Activated CD4-positive, alpha-beta T cell treated with anti-CD3 and anti-CD28 coated beads, Interleukin-2, amount 50 U/mL, for 24 hours (primary cell): ENCODE measurements at places on chromosomes 11 and 22.

DNA sequence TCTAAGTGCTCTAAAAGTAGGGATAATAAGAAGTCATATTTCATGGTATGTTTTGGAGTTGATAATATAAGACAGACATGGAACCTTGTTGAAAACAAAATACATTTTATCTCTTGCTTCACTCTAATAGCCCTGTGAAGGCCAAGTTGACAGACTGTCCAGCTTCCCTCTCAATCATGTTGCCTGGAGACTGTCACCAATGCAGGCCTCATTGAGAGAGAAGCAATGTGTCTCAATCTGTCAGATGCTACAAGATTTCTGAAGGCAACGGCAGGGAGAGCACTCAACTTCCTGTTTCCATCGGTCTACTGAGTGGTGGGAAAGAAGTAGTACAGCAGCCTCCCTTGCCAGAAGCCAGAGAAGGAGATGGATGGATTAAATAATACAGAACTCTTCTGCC is 23.6 kb upstream of the FJX1 start:
- DNase-seq, result no peak

GRCh38 chr11:111530091-111530490 is 10.4 kb upstream of the LAYN start:
- DNase-seq, result no peak

DNA sequence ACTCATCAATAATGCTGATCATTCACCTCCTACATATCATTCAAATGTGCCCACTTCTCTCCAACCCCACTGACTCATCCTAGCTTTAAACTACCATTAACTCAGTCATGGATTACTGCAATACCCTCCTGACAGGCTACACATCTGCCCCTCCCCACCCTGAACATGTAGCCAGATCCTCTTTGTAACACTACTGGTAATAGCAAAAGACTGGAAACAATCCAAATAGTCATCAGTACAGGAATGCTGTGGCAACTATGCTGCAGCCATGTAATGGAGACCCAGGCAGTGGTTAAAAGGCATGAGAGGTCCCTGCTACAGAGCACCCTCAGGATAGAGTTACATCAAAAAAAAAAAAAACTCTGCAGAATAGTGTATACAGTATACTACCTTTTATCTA is 16.6 kb downstream of the SLC43A3 start:
- no peak for DNase-seq

- DNase-seq, result no peak
Measured at GRCh38 chr11:8234425-8234821, 29.3 kb downstream of the LMO1 start.

DNA sequence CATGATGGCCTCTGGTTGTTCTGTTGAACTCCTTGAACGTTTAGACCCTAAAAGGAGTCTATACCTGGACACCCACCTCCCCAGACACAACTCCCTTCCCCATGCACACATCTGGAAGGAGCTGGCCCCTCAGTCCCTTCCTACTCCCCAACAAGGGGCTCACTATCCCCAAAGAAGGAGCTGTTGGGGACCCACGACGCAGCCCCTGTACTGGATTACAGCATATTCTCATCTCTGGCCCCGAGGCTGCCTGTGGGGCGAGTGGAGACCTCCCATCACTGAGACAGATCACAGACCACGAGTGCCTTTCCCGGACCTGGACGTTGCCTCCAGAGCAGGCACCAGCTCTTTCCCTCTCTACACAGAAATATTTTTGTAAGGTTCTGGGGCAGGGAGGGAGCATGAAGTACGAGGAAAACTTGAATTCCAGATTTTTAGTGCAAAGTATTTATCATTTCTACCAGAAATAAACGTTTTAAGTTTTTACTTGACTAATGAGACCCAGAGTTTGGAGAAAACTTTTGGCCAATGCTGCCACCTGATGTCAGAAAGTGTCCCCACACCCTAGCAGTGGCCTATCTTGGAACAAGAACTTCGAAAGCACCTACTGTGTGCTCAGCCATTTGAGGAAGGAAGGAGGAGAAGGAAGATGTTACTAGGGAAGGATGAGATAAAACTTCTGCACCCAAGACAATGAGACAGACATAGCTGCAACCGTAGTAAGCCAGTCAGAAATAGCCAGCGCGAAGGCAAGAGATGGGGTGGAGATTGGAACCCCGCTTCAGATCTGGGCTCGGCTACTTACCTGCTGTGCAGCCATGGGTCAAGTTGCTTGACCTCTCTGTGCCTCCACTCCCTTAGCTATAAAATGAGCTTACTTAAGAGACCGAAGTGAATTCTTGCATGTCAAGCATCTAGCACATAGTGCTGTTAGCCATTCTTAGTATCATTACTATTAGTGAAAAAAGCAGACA is 10.2 kb upstream of the POU2F3 start:
- DNase-seq, result no peak

GRCh38 chr22:50041361-50042065 is 16.6 kb downstream of the TTLL8 start:
- DNase-seq, result no peak

DNA sequence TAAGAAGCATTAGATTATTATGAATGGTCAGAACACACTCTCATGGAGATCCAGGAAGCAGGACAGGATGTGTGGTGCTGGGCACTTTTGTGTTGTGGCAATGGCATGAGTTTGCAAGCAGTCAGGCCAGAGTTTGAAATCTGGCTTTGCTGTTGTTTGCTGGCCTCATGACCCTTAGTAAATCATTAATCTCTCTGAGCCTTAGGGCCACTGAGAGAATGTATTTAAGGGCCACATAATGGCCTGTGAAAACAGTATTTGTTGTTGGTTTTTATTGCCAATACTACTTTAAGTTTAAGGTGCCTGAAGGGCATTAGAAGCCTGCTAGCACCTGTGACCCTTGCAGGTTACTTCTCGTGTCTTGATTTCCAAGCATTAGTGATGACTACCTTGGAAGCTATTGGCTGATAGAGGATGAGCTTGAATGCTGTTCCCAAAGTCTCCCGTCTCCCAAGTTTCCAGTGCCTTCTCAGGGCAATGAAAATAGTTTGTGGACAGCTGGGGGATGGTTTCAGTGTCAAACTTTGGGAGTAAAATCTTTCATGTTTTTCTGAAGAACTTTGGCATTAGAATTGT is 24.6 kb downstream of the STIM1 start:
- DNase-seq, result no peak

- no peak for DNase-seq
Measured at GRCh38 chr11:46513934-46514342, 79.9 kb downstream of the AMBRA1 start.

DNA sequence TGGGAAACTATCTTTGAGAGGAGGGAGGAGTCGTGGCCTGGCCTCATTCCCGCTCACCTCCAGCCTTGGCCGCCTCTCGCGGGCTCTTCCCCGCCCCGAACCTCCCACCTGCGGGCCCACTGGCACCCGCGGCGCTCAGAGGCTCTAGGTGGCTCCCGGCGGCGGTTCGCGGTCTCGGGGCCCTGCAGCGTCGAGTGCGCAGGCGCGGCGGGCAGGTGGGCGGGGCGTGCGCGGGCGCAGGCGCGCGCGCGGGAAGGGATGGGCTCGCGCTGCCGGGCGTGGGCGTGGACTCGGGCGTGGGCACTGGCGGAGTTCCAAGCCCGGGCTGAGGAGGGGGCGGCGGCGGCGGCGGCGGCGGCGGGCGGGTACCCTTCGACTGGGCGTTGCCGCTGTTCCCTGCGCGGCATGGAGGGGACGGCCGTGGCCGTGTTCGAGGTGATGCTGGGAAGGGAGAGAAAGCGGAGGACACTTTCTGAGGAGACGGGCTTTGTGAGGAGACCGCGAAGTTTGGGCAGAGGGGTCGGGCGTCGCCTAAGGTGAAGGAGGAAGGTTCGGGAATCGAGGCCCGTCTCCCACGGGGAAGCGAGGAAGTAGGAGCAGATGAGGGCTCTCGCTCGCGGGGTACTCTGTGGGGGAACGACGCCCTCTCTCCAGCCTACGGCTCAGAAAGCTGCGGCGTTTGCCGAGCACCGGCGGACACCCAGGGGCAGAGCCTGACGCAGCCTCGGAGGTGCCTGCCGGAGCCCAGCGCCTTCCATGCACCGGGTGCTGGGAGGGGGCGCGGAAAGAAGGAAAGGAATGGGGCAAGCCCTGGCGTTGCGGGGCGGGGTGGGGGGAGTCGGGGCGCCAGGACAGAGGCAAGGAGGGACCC is 15.7 kb upstream of the SPTBN2 start:
- peak; percentile 78 for DNase-seq

- no peak for DNase-seq
Measured at GRCh38 chr11:113470233-113470632, 5.0 kb downstream of the DRD2 start.

GRCh38 chr22:30825711-30826505 is 131.2 kb downstream of the OSBP2 start:
- no peak for DNase-seq

- DNase-seq, result no peak
Measured at GRCh38 chr22:20810645-20811044, 36.7 kb downstream of the SERPIND1 start.

GRCh38 chr11:119727523-119728151 is 1.4 kb downstream of the NECTIN1 start:
- no peak for DNase-seq

- DNase-seq, result no peak
Measured at GRCh38 chr11:71372693-71373657, 75.2 kb downstream of the DHCR7 start.

GRCh38 chr11:30346068-30346688 is 23.3 kb downstream of the ARL14EP start:
- DNase-seq, result peak; percentile 16

DNA sequence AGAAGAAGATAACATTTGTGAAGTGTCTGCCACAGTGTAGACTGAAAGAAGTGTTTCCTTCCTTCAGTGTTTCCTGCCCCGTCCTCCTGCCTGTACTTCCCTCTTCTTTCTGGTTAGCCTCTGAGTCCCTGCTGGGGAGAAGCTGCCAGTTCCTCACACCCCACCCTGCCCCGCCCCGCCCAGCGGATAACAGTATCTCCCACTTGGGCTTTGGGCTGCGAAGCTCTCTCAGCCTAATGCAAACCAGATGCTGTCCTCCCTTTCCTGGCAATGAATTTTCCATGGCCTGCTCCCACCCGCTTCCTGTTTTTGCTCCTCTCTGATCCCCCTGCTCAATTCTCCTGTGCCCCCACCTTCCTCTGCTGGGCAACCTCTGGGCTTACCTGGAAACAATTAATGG is 5.2 kb upstream of the RAB3IL1 start:
- no peak for DNase-seq
